Stomach (tissue), 19 donors: ENCODE measurements at places on chromosomes 7 and 10.

- no peak for DNase-seq
These were observed 104.2 kb upstream of the RAB18 start for GRCh38 chr10:27399871-27400270.

GRCh38 chr10:75083972-75084833 is 27.3 kb upstream of the SAMD8 start:
- no peak for DNase-seq

DNA sequence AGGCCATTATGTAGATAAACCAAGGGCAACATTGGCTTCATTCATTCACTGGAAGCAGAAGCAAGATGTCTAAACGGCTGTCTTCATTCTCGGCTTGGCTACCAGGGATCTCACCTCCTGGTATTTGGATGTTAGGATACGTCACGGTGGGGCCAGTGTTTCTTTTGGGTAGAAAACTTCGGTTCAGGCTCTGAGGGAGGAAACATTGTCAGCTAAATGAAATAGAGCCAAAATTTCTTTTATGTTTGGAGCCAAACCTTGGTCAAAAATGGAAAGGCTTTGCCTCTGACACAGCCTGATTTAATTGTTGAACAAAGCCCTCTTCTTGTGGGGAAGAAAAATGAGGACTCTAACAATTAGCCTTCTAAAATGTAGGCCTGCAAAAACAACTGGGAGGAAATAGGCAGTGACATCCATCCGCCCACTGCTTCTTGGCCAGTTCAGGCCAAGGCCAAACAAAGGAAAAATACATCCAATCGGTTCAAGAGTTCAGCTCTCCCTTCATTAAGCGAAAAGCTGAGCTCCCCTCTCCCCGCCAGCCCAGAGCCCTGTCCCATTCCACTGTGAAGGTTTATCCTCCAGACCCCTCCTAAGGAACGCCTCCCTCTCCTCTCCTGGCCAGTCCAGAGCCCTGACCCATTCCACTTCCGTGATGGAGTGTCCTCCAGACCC is 44.4 kb downstream of the PFKFB3 start:
- DNase-seq = no peak

DNA sequence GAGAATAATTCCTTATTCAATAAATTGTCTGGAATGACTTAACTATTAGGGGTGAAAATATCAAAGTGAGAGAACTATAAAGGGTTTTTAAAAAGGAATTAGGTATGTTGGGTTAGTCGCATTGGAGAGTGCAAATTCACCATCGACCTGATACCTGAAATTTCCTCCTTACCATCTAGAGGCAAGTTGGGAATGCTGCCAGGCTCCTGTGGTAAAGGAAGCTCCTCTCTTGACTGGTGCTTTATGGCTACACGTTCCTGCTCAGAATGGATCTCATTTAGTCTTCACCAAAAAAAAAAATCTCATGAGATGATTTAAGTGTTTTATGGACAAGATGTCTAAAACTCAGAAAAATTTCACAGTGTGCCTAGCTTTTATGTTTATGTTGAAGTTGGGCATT is 129.8 kb downstream of the EGFR start:
- no peak for DNase-seq

DNA sequence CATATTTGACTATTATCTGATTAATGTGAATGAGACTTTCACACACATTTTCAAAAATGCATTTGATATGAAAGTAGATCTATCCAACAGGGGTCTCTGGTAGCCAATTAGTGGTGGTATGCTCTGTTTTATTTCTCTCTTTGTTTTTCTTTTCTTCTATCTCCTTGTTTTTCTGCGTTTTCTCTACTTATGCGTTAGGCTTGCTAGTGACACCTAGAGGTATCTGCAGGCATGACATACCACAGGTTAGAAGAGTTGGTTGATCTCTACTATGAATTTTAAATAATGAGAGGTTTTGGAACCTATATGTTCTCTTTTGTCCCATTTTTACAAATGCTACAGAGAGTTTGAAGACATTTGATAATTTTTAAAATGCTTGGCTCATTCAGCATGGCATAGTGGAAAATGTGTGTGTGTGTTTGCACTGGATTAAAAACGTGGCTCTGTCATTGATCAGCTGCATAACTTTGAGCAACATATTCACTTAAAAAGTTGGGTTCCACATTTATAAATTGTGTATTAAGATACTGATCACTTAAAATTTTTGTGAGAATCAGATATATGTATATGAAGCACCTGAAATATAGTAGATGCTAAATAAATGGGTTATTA is 28.1 kb upstream of the PLXDC2 start:
- no peak for DNase-seq

GRCh38 chr10:62618576-62619412 is 185.7 kb upstream of the ADO start:
- DNase-seq = no peak

GRCh38 chr10:96565774-96566173 is 21.0 kb downstream of the TM9SF3 start:
- DNase-seq = no peak

GRCh38 chr10:29150010-29150409 is 138.9 kb upstream of the LYZL1 start:
- DNase-seq = peak; percentile 68

DNA sequence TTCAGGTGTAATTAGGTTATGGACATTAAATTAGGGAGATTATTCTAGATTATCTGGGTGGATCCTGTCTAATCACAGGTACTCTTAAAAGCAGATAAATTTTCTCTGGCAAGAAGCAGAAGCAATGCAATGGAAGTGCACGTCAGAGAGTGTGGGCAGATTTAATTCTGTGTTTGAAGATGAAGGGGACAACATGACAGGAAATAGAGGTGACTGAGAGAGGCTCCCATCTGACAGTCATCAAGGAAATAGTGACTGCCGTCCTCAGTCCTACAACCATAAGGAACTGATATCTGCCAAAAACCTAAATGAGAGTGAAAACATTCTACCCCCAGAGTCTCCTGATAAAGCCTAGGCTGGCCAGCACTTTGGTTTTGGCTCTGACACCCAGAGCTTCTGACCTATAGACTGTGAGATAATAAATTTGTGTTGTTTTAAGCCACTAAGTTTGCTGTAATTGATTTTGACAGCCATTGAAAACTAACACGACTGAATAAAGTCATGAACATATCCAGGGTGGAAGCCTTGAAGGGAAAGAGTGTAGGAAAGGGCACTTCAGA is 30.5 kb upstream of the DDX50 start:
- DNase-seq = peak; percentile 12

DNA sequence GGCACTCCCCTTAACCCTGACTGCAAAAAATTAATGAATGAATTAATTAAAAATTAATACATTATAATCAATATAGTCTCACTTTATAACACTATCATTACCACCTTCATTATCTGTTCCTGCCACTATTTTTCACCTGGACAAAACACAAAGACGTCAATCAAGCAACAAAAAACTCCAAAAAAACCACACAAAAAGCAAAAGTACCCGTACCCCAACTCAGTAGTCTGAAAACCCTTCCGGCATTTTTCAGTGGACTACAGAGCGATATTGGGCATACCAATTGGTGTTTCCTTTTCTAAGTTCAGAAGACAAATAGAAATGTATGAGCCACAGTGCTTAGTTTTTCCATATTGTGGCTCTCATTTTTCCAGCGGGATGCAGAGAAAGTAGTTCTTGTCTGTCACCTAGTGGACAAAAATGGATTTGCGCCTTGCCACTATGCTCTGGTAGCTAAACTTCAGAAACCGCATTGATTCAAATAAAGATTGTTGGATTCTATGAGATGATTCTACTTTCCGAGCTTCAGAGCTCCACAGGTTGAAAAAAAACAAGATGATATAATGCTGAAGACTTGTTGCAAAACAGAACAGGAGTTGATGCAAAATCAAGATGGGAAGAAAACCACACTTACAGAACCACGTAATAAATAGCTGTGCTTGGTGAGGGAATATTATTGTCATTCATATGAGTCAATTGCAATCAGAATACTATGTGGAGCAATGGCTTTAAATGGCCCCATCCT is 50.6 kb upstream of the ITGB1 start:
- DNase-seq = peak; percentile 65

GRCh38 chr7:103573479-103574058 is 127.6 kb upstream of the SLC26A5 start:
- no peak for DNase-seq

DNA sequence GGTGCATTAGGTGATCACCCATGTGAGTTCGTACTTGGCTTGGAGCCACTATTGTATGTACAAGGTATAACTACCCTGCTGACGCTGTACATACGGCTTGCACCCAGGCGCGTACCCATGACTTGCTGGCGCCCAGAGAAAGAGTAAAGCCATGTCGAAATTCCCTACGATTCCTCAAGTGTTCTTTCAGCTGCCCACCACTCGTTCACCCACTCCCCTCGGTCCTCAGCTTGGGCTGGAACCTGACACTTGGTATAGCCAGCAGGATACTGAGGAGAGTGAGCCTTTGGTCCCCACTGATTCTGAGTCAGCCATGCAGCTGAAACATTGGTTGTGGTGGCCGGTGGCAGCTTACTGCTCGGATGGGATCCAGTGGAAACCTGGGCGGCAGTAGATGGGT is 241.5 kb downstream of the CACNA2D1 start:
- DNase-seq = no peak

GRCh38 chr7:69961436-69961835 is 363.2 kb downstream of the AUTS2 start:
- no peak for DNase-seq

GRCh38 chr7:128868624-128869137 is 6.0 kb downstream of the ATP6V1F start:
- no peak for DNase-seq

- DNase-seq = no peak
These were observed 87.3 kb upstream of the TES start for GRCh38 chr7:116122972-116123595.

DNA sequence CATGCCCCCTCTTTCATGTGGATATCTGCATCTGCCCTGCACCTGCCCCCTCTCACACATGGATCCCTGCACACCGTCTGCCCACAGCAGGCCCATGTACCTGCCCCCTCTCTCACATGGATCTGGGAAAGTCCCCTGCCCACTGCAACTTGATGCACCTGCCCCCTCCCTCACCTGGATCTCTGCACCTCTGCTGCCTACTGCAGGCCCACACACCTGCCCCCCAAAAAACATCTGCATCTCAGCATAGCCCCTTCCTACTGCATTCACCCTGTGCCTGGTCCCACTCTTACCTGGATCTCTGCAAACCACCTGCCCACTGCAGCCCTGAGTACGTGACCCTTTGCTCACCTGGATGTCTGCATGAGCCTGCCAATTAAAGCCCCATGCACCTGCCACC is 479.8 kb downstream of the PTPRN2 start:
- DNase-seq = no peak

- DNase-seq = no peak
These were observed 14.7 kb downstream of the LRGUK start for GRCh38 chr7:134141868-134142264.

DNA sequence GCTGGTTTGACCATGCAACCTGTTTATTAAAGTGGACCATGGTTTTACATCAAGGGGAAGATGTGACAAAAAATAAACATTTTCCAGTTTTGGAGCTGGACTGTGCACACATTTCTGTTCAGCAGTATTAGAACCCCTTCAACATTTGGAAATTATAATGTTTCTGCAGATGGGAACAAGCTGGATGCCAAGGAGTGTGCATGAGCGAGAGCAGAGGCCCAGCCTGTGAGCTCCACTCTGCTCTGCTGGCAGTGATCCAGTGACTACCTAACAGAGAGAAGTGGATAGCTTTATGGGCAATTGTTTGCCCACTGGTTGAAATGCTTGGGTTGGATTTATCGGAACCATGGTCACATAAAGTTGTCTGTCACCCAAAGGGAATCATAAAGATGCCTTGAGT is 456.7 kb downstream of the NRG3 start:
- no peak for DNase-seq
